Stimulated activated CD8-positive, alpha-beta memory T cell treated with anti-CD3 and anti-CD28 coated beads, Interleukin-7, amount 100 ng/mL, for 4 hours (primary cell): ENCODE measurements at places on chromosomes 6 and 20.

GRCh38 chr6:20630136-20630535 is 95.9 kb downstream of the CDKAL1 start:
- no peak for DNase-seq

DNA sequence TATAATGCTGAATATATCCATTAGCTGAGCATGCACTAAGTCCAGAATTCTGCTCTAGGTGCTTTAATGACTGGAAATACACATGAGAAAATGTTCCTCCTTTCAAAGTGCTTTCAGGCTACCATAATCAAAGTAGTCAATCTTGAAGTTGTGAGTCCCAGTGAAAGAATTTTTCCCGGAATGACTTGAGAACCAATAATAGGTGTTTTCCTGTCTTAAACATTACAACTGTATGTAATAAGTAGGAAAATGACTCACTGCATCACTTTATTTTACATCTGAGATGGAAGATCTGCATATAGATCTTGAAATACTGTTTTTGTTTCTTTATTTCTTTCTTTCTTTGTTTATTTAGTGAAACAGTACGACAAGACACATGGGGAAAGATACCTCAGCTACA is 437.4 kb upstream of the JAG1 start:
- DNase-seq = no peak

DNA sequence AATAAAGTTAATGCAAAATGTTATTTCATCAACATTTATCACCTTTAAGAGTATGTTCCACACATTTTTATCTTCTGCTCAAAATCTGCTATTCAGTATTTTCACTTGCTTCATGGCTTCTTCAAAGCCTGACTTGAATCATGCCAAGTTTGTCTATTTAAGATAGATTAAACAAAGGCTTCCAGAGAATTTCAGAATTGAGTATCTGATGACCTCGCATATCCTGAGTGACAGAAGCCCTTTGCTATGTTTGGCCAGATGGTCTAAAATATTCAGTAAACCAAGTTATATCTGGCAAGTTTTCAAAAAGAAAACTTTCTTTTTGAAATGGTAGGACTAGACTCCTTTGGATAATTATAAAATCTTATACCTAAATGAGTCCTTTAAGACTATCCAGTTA is 348.9 kb upstream of the KCNQ5 start:
- DNase-seq = no peak

DNA sequence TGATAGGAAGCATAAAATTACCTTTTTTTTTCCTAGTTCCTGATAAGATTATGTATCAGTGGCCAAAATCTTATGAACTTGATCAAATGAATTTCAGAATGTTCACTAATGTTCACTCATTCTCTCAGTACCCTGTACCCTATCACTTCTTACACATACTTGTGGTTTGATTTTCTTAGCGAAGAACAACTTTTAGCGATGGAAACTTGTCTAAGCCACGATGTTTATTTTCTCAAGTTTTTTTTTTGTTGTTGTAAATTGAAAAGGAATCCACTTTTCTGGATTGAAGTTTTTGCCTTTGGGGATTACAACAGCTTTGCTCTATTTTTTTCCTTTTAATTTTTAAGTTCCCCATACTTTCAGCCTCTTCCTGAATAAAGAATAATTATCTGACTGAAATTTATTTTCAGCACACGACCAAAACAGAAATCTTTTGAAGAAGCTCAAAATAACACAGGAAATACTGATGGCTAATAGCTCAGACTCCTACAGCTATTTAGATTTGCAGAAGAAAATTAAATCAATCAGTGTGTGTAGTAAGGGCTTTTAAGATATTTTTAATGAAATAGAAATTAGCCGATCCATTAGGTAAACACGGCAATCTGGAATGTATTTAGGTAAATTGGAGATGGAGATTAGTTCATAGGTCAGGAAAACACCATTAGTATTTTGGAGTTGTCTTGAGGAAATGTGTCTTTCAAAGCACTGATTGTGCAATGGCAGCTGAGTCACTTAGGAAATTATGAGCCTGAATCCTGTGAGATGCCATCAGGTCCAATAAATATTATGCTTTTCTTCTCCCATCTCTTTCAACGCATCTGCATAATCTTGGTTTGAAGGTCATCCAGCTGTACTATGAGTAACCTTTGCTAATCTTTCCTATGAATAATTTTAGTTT is 217.5 kb downstream of the GJA1 start:
- no peak for DNase-seq

GRCh38 chr20:35144694-35145093 is 2.4 kb downstream of the EDEM2 start:
- no peak for DNase-seq

GRCh38 chr6:150235218-150235617 is 92.4 kb downstream of the PPP1R14C start:
- no peak for DNase-seq

DNA sequence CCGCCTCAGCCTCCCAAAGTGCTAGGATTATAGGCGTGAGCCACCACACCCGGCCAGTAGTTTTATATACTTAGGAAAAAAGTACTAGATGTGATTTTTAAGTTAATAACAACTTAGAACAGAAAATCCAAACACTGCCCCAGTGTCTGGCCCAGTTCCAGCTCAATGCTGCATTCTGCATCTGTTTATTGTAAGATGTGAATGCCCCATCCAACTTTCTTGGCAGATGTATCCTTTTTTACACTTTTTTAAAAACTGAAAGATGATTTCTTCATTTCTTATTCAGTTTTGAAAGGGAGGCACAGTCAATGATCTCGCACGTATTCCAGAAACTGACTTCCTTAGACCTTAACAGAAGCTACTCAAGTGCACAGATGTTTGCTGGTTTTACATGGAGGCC is 85.6 kb upstream of the SRSF6 start:
- no peak for DNase-seq
